ENCODE measurements at places on chromosomes 4 and X.

DNA sequence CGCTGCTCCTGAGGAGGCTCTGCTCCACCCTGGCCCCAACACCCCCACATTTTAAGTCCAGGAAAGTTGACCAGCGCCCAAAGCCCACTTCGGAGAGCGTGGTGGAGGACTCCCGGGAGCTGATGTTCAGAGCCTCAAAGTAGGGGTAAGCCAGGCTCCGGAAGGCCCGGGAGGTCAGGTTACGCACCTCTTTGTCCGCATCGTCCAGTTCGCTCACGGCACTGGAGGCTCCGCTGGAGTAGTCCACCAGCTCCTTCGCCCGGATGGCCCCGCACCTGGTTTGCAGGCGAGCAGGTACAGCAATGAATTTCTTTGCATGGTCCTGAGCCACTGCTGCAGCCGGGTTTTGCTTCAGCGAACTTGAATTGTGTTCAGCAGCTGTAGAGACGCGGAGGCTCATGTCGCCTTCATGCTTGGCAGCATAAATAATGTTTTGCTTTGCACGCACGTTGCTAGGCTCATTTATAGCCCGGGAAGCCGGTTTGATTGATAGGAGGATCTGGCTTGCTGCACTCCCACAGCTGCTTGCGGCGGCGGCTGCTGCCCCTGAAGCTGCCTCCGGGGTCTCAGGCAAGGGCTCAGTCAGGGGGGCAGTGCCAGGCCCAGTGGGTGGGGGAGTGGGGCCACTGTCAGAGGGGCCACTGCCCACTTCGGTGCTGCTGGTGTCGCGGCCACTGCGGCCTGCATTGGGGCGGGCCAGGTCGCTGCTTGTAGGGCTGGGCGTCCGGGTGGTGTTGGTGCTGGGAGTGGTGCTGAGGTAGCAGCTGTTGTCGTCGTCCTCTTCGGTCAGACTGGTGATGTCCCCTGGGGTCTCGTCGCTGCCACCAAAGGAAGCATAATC, 4.8 kb downstream of the C4orf54 start:
- DNase-seq: no peak

- no peak for DNase-seq
Observed at GRCh38 chrX:104913348-104913747, 307.1 kb downstream of the TEX13A start.

DNA sequence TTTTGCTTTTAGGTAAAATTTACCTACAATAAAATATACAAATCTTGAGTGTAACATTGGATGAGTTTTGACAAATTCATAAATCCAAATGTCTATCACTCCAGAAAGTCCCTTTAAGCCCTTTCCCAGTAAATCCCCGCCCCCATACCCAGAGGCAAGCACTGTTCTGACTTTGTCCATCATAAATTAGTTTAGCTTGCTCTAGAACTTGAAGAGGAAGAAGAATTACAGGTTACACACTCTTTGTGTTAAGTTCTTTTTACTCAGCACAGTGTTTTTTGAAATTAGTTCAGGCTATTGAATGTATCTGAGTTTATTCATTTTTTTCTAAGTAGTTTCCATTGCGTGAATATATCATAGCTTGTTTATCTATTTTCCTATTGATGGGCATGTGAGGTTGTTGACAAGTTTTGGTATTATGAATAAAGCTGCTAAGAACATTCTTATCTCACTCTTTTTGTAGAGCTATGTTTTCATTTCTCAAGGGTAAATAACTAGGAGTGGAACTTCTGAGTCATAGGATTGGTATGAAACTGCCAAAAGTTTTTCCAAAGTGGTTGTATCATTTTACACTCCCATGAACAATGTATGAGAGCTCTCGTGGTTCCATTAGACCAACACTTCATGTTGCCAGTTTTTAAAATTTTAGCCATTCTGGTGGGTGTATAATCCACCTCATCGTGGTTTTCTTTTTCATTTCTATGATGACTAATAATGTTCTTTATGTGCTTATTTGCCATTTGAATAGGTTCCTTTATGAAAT, 22.4 kb upstream of the HPSE start:
- no peak for DNase-seq

DNA sequence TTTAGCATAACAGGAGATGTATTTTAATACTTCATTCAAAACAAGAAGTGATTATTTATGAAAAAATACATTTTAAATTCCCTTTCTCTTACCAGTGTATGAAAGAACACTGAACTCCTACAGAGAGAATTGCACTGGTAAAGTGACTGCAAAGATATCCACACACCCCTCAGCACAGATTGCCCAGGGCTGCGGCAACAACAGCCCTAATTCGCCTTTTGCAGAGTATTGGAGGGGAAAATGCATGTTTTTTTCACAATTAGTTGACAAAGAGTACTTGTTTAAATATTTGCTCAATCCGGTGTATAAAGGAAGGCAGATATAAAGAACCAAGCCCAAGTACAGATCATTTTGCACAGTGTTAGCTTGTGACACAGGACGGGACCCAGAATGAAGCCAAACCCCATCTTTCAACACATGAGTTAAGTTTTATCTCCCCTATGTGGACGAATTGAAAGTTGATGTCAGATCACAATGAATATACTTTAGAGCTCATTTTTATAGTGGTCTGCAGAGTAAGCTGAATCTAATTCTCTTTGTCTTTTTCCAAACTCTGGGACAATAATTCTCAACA, 551.4 kb upstream of the IGFBP7 start:
- no peak for DNase-seq

DNA sequence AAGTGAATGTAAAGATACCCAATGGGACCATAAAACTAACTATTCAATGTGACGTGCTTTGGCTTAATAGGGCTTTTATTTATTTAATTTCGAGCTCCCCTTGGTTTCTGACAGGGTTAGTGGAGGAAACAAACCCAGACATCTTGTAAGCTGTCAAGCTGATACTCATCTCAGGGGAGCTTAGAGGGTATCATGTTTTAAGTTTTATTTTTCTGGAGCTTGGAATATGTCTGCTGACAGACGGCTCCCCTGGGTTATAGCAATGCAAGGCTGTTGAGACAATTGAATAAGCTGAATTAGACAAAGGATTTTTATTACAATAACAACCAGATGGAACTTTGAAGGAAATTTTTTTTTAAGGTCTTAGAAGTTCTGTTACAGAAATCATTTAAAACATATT, 456.5 kb downstream of the IL1RAPL1 start:
- peak; percentile 7 for DNase-seq

DNA sequence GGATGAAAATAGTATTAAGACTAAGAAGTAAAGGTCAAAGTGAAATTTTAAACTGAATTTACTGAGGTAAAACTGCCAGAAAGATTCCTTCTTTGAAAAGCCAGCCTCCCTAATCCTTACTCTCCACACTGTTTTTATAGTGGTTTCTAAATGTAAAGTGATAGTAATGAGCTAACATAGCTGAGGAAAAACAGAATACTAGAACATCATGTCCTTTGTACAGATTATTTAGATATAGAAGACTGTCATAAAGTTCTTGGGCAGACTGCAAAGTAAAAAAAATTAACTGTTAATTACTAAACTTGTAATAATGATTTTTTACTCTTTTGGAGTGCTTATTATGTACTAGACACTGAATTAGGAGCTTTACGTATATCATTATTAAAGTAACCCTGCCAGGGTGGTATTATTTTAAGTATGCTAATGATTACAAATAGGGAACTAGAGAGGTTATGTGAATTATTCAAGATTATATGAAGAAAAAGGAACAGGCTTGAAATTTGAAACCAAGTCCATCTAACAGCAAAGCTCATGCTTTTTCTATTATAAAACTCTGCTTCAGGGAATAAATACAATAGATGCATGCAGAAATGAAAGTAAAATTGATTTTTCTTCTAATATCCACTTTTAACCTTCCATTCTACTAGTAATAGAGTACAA, 150.5 kb downstream of the TBCK start:
- DNase-seq: no peak

DNA sequence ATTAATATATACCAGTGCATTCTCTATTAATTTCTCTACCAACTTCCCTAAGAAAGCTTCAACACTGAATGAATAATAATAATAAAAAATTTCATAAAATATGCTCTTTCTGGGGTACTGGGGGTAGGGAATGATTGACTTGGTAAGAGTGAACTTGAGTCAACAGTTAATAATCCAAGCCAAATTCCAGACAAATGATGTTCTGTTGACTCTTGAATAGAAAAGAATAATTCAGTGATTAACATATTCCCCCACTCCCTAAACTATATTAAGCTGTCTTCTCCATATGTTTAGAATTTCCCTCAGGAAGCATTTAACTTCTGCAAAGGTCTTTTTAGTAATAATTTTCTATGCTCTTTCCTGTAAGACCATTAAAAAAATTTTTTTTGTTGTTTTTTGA, 12.3 kb downstream of the PGRMC2 start:
- no peak for DNase-seq

- no peak for DNase-seq
Observed at GRCh38 chrX:77398330-77398954, 48.7 kb upstream of the FGF16 start.

DNA sequence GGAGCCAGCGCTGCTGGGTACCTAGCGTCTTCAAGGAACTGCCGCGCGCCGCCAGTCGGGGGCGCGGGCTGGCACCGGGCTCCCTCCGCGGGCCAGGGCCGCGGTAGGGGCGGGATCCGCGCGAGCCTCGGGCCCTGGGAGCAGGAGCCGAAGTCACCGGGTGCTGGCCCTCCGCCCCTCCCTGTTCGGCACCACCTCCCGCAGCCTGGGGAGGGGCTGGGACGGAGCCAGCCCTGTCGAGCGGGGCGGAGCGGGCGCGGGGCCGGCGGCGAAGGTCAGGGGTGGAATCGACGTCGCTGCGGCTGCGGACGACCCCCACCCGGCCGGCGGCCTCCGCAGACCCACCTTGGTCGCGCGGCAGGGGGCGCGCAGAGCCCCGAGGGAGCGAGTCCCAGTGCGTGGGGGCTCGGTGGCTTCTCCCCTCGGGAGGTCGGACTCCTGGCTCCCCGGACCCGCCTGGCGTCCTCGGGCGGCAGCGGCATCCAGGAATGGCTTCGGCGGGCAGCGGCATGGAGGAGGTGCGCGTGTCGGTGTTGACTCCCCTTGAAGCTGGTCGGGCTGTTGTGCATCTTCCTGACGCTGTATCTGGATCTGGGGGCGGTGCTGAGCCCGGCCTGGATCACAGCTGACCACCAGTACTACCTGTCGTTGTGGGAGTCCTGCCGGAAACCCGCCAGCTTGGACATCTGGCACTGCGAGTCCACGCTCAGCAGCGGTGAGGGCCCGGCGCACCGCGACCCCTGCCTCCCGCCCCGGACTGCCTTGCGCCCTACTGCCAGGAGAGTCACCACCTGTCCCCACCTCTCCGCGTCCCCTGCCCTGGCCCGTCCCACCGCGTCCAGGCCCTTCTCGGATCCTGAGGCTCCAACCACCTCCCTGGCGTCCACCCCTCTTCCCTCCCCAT, 50.5 kb upstream of the FAM47C start:
- DNase-seq: no peak

GRCh38 chr4:2417226-2417764, 1.1 kb downstream of the ZFYVE28 start:
- DNase-seq: peak; percentile 38

Measured in NCI-H1417 (cell line).